ENCODE measurements at places on chromosomes 13 and 19.

GRCh38 chr13:76516013-76516412 is 370.2 kb downstream of the KCTD12 start:
- no peak for DNase-seq

- DNase-seq: no peak
These were observed 86.6 kb downstream of the STK24 start for GRCh38 chr13:98490195-98490836.

DNA sequence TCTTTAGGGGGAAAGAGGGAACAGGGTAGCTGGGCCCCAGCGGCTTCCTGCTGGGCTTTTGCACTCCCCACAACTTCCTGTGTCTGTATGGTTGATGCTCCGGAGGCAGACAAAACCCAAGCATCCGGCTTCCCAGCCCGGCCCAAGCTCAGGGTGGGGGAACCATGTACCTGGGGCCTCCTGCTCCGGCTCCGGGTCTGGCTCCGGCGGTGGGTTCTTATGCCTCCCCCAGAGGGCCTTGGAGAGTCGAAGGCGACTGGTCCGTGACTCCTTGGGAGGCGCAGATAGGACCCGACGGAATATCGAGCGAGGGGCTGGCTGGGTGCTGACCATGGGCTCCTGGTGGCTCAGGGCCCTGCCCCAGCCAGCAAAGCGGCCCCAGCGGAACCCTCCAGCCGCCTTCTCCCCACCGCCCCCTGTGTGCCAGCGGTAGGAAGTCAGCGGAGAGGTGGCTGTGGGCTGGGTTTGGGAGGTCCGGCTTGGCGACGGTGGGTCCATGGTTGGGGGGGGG is 428 bp downstream of the RASAL3 start:
- peak; percentile 17 for DNase-seq

DNA sequence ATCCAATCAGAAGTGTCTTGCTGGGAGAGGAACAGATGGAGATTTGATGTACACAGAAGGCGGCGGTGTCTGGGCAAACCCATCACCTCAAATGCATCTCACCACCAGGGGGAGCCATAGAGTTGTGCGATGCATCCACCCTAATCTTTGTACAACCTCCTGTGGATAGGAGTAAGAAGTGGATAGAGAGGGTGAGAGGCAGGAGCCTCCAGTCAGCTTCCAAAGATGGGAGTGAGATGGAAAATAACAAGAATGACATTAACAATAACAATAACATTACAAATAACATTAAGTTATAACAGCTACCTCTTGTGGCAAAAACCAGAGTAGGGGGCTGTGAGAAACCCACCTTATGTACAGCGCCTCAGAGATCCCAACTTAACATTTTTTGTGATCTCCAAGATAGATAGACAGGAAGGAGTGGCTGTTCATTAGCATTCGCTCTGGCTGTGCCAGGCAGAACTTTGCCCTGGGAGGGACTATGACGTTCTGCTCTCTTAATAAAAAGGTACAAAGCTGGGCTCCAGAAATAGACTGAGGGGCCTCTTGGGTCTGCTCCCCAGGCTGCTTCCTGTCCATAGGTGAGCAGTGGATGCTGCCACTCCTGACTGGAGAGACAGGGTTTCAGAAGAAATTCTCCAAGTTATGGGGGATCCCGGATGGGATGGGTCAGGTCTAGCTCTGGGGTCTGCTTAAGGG is 5.2 kb upstream of the CEACAM18 start:
- no peak for DNase-seq
